M059J (cell line): ENCODE measurements at places on chromosomes 2 and 18. TPM values are rescaled to one million over a fixed set of nuclear protein-coding genes. Genes with fewer than 3 reads are reported as not detected.

DNA sequence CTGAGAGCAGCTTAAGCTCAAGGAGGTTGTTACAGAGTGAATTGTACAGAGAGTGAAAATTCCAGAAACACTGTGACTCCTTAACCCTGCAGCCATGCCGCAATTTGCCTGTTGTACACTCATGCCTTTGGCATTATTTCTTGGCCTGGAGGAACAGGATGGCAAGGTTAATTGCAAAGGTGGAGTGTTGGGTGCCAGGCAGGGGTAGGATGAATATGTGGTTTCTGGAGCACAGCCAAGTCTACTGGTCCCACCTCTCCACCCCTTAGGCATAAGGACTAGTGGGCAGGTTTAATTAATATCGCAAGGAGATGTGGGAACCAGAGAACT is 250.2 kb downstream of the LRRTM1 start:
- peak; percentile 55 for DNase-seq

The TMEM163 gene
- not detected in 2 replicates for total RNA-seq

GRCh38 chr2:107308835-107309234 is 422.9 kb upstream of the ST6GAL2 start:
- DNase-seq: no peak

GRCh38 chr2:122028371-122029100 is 273.1 kb downstream of the TSN start:
- DNase-seq: peak; percentile 32

DNA sequence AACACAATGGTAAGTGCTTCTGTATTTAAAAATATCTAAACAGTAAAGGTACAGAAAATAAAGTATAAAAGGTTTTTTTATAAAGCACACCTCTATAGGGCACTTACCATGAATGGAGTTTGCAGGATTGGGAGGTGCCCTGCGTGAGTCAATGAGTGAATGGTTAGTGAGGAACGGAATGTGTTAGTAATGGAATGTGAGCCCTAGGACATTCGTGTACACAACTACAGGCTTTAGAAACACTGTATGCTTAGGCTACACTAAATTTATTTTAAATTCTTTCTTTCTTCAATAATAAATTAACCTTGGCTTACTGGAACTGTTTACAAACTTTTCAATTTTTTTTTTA is 337.9 kb upstream of the SLC39A10 start:
- DNase-seq: peak; percentile 75

- DNase-seq: no peak
These were observed 96.7 kb downstream of the EIPR1 start for GRCh38 chr2:3280683-3281520.

The LRP2 gene
- not detected in 2 replicates for total RNA-seq

GRCh38 chr2:242075696-242076095 is 206.2 kb downstream of the RTP5 start:
- no peak for DNase-seq

GRCh38 chr2:237567276-237568029 is 1.1 kb downstream of the PRLH start:
- no peak for DNase-seq

DNA sequence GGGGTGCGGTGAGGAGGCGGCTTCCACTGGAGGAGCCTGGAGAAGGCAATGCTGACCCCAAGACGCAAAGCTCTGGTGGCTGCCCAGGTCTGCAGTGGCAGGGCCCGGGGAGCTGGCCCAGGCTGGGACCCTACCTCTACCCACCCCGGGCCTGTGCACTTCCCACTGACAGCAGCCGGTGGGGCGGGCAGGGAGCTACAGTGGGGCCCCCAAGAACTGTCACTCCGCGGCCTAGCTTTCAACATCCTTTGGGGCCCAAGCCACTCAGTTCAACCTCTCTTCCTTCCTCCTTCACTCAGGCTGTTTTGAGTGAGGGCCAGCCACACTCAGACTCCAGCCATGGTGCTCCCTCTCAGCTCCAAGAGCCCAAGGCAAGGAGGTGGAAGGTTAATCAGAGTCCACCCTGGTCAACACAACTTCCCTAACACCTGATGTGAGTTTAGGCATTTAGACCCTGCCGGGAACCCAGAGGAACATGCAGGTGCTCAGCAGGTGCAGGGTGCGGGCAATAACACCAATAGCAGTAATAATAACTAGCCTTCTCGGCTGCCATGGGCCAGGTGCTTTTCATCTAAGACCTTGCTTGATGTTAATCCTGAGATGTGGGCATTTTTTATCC is 93.6 kb downstream of the ZFP36L2 start:
- DNase-seq: no peak

The NDC80 gene
- total RNA-seq: 52.0 and 65.8 TPM in 2 replicates

DNA sequence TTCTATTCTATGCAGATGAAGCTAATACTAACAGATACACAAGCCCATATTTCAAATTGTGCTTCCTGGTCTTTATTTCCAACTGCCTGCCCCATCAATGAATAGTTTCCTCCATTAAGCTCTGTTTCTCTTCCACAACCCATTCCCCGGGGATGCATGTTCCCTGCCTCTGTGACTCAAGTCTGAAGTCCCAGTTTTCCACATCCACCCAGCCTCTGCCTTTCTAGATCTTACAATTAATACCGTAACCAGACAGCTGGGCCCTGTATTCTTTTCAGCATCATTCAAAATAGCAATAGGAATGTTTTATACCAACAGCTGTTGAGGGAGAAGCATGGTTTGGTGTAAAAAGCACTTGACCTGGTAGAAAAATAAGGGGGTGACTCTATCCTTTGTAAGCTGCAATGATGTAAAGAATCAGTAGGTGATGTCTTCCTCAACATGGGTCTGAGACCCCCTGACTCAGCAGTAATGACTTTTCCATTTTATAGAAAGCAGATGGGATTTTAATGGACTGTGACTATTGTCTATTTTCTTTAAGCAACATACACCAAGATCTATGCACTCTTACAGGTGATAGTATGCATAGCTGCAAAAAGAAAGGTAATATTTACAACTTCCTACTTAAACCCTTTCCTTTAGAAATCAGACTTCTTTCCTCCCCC is 46.1 kb upstream of the DAPL1 start:
- no peak for DNase-seq

DNA sequence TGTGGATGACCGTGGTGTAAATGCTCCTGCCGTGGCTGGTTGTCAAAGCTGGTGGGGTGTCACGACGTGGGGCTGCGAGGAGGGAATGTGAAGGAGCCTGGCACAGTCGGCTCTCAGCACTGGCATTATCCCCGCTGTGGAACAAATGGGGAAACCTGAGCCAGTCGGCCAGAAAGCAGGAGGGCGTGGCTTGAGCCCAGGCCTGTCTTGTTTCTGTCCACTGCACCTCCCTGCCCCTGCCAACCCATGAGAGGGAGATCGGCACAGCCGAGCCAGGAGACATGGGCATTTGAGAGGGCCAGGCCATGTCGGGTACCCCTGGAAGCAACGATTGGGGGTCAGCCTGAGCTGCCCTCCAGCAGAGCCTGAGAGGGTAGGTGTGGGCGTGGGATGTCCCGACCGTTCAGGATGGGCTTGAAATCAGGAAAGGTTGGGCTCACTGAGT is 44.5 kb downstream of the PDIA6 start:
- peak; percentile 9 for DNase-seq

- peak; percentile 91 for DNase-seq
These were observed 48.5 kb downstream of the MAP4K4 start for GRCh38 chr2:101745711-101746694.

GRCh38 chr2:239722760-239723470 is 302.2 kb downstream of the NDUFA10 start:
- DNase-seq: no peak

The ABCB11 gene
- 0.02 TPM in 2 replicates for total RNA-seq

The OTOF gene
- 0.05 TPM in 1 of 2 replicates, not detected in the other for total RNA-seq

The EPB41L3 gene
- total RNA-seq: 2.7 and 4.1 TPM in 2 replicates

DNA sequence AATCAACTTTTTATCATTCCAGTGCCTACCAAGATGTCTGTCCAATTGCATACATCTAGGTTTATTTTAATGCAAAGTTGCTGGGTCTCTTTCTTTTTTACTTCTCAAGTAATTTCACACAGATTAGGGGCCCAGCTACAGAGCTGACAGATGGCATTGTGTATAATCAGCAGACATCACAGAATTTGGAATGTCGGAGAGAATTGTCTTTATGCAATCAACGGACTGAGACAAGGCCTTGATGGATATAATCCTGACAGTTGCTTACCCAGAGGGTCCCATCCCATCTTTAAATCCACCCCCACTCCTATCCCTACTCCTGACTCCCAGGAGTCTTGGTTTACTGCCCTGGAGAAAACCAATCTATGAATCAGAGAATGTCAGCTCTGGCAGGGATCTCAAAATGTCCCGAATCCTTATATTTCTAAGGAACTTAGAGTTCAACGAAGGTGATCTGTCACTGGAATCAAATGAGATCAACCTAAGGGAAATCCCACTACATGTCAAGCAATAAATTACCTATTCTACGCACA is 142.0 kb downstream of the LRATD1 start:
- no peak for DNase-seq

DNA sequence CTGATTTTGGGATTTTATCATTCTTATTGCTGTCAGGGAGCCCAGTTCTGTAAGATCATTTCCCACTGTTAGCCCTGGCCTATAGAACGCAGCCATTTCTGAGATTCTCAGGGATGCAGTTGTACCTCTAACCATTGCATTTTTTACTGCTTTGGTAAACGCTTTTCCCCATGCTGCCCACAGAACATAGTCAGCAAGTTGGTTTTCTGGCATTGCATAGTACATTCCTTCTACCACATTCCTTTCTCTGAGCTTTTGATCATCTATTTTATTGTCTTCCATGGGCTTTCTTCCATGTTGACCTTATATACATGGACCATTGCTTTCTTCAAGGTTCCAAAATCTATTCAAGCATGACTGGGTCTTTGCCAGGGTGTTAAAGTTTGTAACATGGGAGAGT is 86.8 kb upstream of the ST6GAL2 start:
- DNase-seq: no peak

DNA sequence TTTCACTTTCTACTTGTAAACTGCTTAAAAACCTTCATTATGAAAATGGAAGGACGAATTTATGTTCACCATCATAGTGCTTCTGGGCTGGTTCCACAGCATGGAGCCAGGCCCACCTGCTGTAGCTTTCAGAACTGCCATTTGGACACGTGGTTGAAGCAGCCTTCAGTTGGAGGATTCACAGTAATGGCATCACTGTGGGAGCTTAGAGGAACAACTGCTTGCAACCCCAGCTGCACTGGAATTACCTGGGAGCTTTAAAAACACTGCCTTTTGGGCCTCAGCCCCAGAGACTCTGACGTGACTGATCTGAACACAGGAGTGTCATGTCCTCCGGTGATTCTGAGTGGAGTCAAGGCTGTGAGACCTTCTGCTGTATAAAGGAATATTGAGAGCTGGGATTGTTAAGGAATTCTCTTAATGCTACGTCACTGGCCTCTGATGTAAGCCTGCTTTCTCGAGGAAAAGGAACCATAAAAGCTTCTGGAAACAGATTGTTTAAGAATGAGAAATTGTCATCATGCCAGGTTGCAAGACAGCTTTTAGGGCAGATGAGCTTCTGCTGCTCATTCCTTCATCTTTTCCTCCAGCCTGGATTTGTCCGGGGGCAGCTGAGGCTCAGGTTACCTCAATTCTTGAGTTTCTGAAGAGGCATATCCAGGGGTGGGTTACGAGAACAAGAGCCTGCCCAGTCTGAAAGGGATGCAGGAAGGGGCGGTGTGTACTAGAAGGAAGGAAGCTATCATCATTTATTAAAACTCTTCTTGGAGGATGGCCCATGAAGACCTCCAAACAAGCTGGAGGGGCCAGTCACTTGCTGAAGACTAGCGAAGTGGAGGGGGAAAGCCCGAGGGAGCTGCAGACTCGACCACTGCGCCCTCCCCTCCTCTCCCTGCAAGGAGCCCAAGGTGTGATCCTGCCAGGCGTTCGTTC is 1.3 kb upstream of the IL1R1 start:
- no peak for DNase-seq

- no peak for DNase-seq
These were observed 204.2 kb downstream of the TMEM247 start for GRCh38 chr2:46683541-46683940.

DNA sequence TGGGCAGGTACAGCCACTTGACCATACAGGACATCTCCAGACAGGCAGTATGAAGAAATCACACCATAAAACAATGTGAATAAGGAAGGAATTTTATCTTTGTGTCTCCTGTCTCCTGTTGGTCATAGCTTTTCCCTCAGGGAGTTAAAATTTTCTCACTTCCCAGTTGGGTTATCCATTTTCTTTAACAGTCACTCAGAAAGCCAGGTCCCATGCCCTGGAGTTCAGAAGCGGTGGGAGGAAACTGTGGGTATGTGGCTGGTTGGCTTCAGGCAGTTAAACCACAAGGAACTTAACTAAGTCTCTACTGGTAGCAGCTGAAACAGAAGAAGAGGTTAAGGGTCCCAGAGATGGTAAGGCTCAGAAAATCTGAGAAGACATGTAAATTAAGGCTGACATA is 6.5 kb upstream of the SMAD2 start:
- DNase-seq: peak; percentile 74

DNA sequence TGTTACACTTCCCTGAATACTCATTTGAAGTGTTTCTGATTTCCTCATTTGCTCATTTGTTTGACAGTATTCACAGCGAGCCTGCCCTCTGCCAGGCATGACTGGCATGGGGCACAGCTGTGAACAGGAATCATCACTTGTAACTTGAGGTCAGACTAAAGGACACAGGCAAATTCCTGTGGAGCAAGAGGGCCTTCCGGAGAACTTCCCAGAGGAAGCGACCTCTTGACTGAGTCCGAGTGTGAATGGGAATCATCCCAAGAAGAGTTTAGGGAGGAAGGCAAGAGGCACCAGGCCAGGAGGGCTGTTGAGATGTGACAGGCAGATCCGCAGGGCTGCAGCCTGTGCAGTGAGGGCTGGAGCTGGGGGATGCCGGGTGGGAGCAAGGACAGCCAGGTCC is 45.4 kb downstream of the LIMS1 start:
- DNase-seq: peak; percentile 60

DNA sequence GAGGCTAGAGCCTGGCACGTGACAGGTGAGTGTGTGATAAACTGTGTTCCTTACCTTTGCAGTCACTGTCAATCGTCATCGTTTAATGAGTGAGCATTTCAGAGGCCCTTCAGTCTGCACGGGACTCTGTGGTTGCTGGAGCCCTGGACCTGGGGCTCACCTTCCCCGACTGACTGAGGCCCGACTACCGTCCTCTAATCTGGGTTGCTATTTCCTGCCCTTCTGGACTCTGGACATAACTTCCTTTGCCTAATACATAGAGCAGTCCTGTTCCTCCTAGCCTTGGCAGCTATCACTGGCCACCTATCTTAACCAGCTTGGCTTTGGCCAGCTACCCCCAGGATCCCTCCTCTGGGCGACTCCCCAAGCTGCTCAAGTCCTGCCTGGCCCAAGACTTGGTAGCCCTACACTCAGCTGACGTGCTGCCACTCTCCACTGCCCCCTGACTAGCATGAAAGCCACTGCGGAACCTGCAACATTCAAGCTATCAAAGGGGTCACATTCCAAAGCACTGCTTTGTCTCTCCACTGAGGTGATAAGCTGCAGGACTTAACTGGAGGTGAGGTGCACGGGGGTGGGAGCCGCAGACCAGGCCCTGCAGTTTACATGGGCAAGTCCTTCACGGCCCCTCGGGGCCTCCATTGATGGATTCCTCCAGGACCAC is 11.1 kb upstream of the RAB17 start:
- no peak for DNase-seq

The KIF5C gene
- total RNA-seq: 0.54 and 1.3 TPM in 2 replicates

- no peak for DNase-seq
These were observed 381.2 kb downstream of the LPIN1 start for GRCh38 chr2:12127638-12128037.

- no peak for DNase-seq
These were observed 56.4 kb upstream of the RBMS1 start for GRCh38 chr2:160550048-160550447.

- DNase-seq: no peak
These were observed 62.2 kb downstream of the SPIRE1 start for GRCh38 chr18:12595571-12596255.
